ENCODE measurements at places on chromosomes 7 and 10.

GRCh38 chr7:157432957-157433576, 96.3 kb downstream of the DNAJB6 start:
- DNase-seq, result peak; percentile 24

GRCh38 chr10:101453318-101453717, 99.4 kb downstream of the BTRC start:
- peak; percentile 14 for DNase-seq

DNA sequence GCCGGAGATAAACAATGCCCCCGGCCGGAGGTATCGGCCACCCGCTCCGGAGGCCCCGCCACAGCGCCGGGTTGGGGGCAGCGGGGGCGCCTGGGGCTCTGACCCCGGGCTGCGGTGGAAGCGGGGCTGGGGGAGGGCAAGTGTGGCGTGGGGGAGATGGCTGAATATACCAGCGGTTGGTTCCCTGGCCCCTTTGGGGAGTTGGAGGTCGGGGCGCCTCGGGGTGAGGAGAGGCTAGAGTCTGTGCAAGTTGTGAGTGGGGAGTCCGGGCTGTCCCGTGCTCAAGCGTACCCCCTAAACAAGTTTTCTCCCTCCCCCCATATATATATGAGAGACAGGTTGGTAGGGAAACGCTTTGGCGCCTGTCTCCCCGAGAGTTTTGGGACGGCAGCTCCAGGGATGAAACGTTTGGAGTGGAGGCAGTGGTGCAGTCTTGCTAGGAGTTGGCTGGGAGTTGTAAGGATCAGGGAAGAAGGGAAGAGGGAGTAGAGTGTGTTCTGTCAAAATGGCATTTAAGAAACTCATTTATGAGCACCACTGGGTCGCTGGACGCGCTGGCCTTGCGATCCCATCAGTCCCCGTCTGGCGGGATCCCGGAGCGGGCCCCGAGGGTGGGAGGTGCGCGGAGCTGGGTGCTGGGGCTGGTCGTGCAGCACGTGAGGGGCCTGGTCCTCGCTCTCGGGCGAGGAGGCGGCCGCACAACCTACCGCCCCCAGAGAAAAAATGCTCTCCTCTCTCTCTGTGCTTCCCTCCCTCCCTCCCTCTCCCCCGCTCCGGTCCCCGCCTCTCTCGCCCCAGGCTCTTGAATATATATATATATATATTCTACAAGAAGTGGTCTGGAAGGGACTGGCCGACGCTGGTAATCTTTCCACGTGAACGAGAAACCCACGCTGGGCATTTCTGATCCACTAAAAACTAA, 1.1 kb downstream of the TET1 start:
- peak; percentile 67 for DNase-seq

- no peak for DNase-seq
These were observed 83.9 kb downstream of the CHN2 start for GRCh38 chr7:29278337-29279069.

DNA sequence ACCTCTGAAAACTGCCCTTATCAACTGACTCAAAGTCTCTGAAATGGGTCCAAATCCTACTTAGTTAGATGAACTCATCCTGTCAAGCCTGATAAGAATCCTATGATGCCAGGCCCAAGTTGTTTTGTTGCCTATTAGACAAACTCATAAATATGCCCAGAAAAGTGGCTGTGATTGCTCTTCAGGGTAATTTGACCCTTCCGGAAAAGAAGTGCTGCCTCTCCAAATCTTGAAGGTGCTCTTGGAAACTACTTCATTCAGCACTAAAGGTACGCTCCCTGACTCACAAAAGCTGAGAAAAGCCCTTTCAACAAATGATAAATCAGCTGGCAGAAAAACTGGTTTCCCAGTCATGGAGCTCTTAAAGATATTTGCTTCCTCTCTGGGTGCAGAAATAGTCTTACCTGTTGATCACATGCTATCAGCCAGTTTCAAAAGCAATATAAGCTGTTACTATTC, 6.7 kb downstream of the IFIT5 start:
- DNase-seq, result no peak

DNA sequence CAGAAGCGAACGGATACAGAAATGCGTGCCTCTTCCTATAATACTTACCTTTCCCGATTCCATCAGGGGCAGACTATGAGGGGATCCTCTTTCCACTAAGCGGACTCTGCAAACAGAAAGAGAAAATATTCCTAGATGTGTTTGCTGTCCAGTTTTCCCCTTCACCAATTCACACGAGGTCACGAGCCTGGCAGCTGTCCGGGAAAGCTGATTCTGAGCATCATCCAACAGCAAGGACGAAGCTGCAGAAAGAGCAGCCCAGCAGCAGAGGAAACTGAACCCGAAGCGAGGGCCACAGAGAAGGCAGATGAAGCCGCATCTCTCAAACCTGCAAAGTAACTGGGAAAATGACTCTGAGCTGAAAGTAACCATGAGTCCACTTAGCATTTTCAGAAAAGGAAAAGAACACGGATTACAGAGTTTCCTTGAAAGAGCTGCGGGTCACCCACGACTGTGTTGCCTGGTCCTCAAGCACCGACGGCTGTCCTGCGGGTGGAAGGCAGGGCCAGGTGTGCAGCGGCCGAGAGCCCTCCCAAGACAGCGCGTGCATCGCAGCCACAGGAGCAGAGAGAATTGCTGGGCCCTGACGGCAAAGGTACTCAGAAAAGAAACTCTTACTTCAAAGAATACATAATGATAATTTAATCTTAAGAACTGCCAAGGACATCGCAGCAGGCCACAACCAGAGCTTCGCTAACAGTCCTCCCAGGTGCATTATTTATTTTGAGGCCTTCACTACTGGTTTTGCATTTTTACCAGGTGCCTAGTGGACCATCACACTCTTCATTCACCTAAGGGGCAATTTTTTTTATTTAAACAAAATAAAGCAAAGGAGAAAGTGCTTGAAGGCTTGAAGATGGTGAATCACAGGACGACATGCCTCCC, 153.3 kb downstream of the ZMYND11 start:
- DNase-seq, result no peak

GRCh38 chr7:76023002-76023401, 24.8 kb downstream of the STYXL1 start:
- no peak for DNase-seq

- no peak for DNase-seq
These were observed 14.6 kb downstream of the PPIF start for GRCh38 chr10:79361726-79362397.

DNA sequence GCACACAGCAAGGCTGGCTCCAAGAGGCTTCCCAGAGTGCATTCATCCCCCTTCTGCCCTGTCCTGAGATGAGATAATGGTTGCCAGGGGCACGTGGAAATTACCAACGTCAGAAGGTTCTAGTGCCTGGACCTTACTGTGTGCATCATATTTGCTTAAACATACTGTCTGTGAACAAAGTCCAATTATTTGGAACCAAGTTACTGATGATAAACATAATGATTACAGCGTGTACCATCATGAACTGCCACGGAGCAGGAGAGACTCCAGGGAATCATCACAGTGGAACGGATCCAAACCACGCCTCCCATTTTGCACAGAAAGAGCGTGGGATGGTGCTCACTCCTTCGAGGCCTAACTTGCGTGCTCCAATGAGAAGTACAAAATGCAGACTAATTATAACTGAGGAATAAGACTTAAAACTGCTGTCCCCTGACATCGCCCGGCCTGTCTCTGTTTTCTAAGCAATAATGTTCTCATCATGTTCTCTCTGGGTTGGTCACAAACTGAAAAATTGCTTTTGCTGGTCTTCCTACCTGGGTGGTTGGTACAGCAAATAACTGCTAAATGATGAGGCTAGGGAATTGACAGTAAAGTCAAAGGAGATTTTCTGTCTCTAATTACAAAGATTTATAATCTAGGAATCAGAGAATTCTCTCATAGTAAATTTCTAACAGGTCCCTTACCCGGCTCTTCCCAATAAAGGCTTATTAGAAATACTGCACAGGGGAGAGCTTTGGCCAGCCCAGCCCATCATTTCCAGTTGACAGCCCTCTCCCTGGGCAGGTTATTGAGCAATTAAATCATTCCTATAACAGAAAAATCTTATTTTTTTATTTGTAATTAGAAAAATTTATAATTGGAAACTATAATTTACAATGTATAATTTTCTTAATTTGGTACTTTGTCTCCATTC, 182.2 kb downstream of the CAMK1D start:
- no peak for DNase-seq

DNA sequence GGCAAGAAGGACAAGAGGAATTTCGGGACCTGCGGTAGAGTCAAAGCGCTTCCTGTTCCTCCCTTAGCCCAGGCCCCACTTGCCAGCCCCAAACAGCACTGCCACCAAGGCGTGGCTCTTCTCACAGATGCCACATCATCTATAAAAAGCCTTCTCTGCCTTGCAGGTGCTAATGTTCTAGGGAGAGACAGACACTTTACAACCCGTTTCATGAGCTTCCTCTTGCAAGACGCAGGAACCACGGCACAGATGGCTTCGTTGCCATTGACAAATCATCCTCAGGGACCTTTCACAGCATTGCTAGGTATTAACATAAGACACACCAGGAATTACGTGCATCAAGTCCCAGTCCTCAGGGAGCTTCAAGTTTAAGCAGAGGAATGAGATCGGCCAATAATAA, 180.9 kb downstream of the JCAD start:
- no peak for DNase-seq

- no peak for DNase-seq
These were observed 251.2 kb upstream of the PPP2R2D start for GRCh38 chr10:131649617-131650016.

- DNase-seq, result no peak
These were observed 38.9 kb upstream of the ANKRD1 start for GRCh38 chr10:90959826-90960225.

GRCh38 chr10:3094609-3095036, 27.3 kb downstream of the PFKP start:
- DNase-seq, result peak; percentile 30

DNA sequence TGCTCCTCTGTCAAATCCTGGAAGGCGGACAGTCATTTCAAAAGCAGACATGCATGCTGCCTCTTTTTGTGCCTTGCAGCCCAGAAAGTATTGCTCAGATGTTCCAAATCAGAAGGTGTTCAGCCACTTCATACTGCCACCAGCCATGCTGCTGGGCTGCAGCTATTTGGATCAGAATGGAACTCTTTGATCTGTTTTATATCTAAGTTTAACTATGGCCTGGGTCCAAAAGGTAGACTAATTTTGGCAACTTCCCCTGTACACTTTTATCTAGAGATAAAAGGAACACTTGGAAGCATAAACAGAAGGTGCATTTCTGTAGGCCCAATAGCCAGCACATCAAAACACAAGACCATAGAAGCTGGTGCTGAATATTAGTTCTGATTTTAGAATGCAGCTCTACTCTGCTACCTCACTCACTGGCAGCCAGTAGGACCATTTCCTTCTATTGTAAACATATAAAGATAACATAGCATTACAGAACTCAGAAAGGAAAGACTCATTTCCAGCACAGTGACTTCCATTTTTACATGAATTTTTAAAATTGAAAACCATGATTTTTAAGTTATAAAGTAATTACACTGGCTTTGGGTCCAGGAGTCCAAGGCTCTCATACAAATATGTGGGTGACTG, 143.1 kb upstream of the CAV2 start:
- peak; percentile 33 for DNase-seq

GRCh38 chr10:69826789-69827554, 25.3 kb downstream of the COL13A1 start:
- no peak for DNase-seq

- DNase-seq, result peak; percentile 52
These were observed 11.4 kb downstream of the PWWP2B start for GRCh38 chr10:132408367-132408781.

GRCh38 chr10:128095027-128095752, 31.0 kb downstream of the MKI67 start:
- DNase-seq, result no peak

- DNase-seq, result no peak
These were observed 35.5 kb upstream of the CABCOCO1 start for GRCh38 chr10:61627266-61627665.

GRCh38 chr7:29341156-29341555, 146.6 kb downstream of the CHN2 start:
- no peak for DNase-seq

- DNase-seq, result no peak
These were observed 36.2 kb upstream of the OGDHL start for GRCh38 chr10:49798275-49798674.

- DNase-seq, result peak; percentile 74
These were observed 535.6 kb upstream of the GHITM start for GRCh38 chr10:83603708-83604107.

GRCh38 chr10:49594594-49594993, 15.5 kb upstream of the SLC18A3 start:
- DNase-seq, result peak; percentile 72

DNA sequence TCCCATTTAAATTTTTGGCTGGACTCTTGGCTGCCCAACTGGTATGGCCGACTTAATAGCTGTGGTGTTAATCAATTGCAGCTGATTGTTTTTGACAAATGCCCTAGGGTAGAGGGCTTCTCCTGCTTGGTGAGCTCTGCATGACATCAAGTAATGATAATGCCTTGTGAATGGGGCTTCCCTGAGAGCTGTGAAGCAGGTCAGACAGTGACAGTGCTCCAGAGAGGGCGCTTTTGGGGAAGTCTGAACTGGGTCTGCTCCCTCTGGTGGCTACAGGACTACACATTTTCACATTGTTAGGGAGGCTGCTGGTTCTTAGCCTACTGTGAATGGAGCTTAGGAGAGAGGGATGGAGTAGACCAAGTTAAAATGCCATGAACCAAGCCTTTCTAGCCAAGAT, 98.8 kb downstream of the SDK1 start:
- peak; percentile 55 for DNase-seq

DNA sequence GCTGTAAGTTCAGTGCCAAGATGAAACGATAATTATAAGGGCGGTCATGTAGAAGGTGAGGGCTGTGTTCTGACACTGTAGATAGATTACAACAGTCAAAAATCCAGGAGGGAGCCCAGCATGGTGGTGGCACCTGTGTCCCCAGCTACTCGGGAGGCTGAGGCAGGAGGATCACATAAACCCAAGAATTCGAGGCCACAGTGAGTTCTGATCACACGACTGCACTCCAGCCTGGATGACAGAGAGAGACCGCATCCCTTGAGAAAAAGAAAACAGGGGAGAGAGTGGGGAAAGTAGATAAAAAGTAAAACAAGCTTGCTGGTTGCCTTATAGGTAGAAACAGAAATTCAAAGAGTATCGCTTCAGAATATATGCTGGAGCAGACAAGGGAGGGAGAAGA, 52.1 kb downstream of the KCNH2 start:
- no peak for DNase-seq

DNA sequence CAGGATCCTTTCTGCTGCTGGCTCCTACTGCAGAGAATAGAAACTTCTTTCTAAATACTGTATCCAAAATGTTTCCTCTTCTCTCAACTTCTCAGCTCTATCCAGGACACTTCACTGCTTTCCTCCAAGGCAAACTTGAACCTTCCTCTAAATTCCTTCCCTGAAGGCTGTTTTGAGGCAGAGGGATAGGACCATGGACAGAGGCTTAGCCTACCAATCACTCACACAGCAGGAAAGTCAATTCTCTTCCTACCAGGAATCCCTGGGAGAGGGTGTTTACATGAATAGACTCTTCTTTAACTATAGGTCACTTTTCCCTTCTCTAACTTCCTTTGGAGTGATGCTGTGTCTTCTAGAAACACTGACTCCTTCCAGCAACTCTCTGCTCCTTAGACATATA, 115.6 kb upstream of the MKLN1 start:
- DNase-seq, result peak; percentile 43

GRCh38 chr10:77405771-77406241, 231.8 kb downstream of the KCNMA1 start:
- DNase-seq, result peak; percentile 78

- no peak for DNase-seq
These were observed 25.6 kb downstream of the YKT6 start for GRCh38 chr7:44226396-44226753.

GRCh38 chr7:32583791-32584190, 88.5 kb downstream of the AVL9 start:
- DNase-seq, result peak; percentile 92

GRCh38 chr7:7795630-7796121, 77.3 kb upstream of the RPA3 start:
- DNase-seq, result peak; percentile 92
